COR-L47 (cell line): ENCODE measurements at places on chromosomes 3 and 15.

DNA sequence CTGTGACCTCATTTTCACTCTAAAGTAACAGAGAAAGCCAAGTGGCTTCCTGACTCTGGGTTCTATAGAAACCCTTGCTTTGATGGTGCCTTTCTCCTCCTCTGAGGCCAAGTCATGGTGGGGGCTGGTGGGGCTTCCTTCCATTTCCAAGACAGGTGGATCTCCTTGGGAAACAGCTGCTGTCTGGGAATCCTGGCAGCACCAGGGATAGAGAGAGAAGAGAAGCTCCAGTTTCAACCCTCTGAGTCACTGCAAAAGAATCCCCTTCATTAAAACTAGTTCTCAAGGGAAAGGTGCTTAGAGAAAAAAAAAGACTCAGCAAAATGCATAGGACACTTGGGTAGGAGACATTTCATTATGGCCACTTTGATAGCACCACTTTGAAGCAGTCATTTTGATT lies 614.4 kb downstream of the FHIT start:
- DNase-seq, result no peak

- DNase-seq, result no peak
Observed at GRCh38 chr3:48107227-48107626, 81.0 kb downstream of the CDC25A start.

- no peak for DNase-seq
Observed at GRCh38 chr3:49122022-49122421, 1.4 kb upstream of the USP19 start.

- DNase-seq, result no peak
Observed at GRCh38 chr3:24678021-24678420, 183.4 kb upstream of the THRB start.

GRCh38 chr3:125048282-125048681 lies 7.5 kb downstream of the HEG1 start:
- no peak for DNase-seq

GRCh38 chr15:90422936-90423335 lies 34.9 kb downstream of the IQGAP1 start:
- DNase-seq, result no peak

GRCh38 chr15:59352683-59353082 lies 20.0 kb downstream of the MYO1E start:
- DNase-seq, result no peak

GRCh38 chr3:119974656-119975055 lies 119.6 kb downstream of the GSK3B start:
- DNase-seq, result no peak

GRCh38 chr3:180529778-180530177 lies 72.2 kb upstream of the TTC14 start:
- DNase-seq, result no peak

DNA sequence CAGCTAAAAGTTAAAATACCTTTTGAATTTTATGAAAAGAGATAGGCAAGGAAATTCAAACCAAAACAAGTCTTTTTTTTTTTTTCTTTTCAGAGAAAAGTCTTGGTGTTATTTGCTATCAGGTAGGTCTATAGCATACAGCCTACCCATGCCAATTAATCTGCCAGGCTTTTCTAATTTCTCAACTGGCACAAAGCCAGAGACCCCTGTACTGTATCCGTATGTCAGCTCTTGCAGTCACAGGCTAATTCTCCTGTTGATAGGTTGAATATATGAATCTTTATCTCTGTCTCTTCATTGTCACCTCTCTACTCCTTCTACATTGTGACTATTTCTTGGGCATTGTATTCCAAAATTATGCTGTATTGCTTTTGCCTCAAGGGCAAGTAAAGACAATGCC lies 133.4 kb downstream of the IL5RA start:
- no peak for DNase-seq

DNA sequence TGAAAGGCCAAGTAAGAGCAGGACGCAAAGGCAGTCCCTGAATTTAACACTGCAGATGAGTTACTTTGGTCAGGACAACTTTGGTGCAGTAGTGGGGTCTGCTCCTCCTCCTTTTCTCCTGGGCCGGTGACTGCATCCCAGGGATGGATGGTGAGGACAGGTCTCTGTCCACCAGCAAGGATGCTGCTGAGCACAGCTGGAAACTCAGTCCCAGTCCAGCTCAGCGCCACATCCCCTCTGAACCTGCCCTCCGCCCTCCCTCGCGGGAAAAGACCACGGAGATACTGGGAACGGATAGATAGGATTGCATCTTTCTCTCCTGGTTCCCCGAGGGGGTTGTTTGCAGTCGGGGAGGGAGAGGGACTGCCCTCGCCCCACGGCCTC lies 13.8 kb downstream of the GRAMD2A start:
- DNase-seq, result no peak
